ENCODE measurements at places on chromosomes 2 and 18.

DNA sequence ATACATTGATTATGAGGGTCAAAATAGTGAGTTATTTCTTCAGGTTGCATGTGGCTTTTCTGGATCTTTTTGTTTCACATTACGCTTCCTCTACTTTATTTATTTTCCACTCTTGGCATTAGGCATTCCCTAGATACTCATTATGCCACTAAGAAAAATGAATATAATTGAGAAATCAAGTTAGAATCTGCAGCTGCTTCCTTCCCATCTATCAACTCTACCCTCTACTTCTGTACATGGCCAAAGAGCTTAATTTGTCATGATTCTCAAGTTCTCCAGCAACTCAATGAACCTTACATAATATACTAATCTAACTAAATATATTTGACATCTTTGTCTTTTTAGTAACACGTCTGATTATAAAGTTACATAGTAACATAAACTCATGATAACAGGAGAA, 598.1 kb upstream of the LRRTM4 start:
- DNase-seq = no peak

- no peak for DNase-seq
Measured at GRCh38 chr2:236743039-236743920, 173.7 kb downstream of the ACKR3 start.

DNA sequence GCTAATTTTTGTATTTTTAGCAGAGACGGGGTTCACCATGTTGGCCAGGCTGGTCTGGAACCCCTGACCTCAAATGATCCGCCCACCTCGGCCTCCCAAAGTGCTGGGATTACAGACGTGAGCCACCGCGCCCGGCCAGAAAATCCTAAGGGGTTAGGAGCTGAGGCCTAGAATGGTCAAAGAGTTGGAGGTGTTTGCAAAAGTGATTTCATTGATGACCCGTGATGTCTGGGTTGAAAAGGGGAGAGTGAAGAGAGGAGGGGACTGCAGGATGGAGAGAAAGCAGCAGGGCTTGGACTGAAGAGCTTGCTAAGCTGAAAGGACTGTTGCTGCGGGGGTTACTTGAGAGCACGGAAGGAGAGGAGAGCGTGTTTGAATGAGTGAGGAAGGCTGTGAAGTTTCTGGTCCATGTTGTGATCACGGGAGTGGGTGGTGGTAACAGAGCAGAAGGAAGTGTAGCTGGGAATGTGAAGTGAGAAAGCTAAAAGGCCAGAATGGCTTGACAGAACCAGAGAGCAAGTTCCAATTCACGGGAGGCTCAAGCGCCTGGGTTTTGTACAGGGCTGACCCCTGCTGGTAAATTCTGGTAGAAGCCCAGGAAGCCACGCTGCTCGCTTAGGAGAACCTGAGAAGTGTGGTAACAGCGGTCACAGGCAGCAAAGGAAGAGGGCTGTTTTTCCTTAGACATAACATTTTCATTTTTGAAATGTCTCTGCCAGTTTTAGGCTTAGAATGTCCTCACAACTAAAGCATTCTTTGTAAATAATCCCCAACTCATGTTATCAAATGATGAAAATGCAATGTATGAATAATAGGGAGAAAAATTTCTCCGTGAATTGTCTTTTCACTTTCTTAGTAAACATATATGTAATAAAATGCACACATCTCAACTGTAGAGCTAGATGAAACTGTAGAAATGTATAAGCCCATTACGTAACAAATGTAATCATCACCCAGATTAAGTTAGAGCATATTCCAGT, 40.5 kb upstream of the ACTR2 start:
- peak; percentile 86 for DNase-seq

DNA sequence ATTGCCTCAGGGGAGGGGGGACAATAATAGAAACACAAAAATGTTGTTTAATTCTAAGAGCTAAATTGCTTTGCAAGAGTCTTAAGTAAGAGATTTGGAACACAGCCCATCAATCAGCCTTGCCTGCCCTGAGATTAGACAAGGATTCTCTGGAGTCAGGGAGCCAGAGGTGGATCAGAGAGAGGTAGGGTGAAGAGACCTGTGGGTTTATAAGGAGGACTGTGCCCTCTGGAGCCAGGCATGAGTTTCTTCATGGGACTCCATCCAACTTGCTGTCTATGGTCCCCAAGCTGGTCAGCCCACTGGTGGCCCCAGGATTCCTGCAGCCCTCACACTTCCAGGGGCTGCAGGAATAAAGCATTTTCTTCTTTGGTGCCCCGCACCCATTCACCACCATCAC, 139.3 kb downstream of the ALK start:
- DNase-seq = no peak

GRCh38 chr2:188077757-188078156, 213.9 kb upstream of the GULP1 start:
- DNase-seq = no peak

- no peak for DNase-seq
Measured at GRCh38 chr18:56109757-56110156, 521.8 kb upstream of the TCF4 start.

DNA sequence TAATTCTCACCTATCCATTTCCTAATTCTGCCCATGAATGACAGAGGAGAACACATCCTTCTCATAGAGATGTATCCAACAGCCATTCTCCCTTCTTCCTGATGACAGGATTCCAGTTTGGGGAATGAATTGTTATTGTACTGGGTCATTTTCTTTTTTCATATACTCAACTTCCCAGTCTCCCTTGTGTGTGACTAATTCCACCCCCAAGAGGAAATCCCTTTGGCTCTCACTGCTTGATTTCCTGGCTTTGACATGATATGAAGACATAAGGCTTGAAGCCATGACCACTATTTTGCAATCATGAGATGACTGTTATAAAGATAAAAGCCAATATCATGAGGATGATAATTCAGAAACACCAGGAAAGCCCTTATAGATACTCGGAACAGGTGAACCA, 384.7 kb upstream of the ACVR2A start:
- DNase-seq = no peak

DNA sequence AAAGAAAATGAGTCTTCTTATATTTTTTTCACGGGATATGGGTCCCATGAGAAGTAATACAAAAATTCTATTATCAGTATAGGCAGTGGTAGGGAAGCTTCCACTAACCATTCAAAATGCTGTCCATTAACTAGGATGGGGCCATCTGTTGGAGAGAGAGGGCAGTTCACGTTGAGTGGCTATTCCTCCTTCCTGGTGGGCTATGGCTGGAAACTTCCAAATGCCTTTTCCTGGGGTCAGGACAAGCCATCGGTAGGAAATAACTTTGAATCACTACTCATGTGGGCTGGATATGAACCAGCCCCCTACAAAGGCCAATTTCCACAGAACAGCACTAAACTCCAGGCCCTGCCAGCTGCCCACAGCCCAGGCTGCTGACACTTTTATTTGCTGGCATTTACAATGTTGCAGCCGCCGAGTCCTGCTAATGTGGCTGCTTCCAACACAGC, 156.1 kb upstream of the HNRNPA3 start:
- DNase-seq = peak; percentile 57

All from H7 (cell line).